ENCODE measurements at places on chromosomes 5 and 9. TPM values are rescaled to one million over a fixed set of nuclear protein-coding genes. Genes with fewer than 3 reads are reported as not detected.

The IFNA21 gene
- not detected for total RNA-seq

The FOXD4L6 gene
- total RNA-seq: 0.13 TPM

The STK32A gene
- total RNA-seq: 0.39 TPM

The SLC6A19 gene
- total RNA-seq: not detected

The MYMK gene
- not detected for total RNA-seq

The F2RL2 gene
- total RNA-seq: 2.8 TPM

The RNF180 gene
- 3.4 TPM for total RNA-seq

Measured in HT1080 (cell line).